ENCODE measurements at places on chromosomes 12 and 14. TPM values are rescaled to one million over a fixed set of nuclear protein-coding genes. Genes with fewer than 3 reads are reported as not detected.

DNA sequence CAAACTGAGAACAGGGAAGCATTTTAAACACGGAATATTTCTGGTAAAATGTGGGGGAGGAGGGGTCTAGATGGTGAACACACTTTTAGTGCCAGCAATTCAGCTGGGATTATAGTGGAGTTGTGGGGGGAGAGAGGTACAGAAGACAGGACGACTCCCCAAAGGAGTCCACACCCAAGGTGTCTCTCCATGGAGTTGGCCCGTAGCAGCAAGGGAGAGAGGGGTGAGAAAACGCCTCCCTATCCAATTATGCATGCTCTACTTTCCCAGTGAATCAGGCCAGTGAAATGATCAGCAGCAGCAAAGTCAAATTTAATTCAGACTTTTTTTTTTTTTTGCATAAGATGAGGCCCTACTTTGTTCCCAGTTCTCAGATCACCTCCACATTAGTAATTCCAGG lies 38.6 kb downstream of the BTG1 start:
- DNase-seq: no peak

Gene FAM222A
- 11.0 TPM for total RNA-seq

Gene CPNE6
- 2.2 TPM for total RNA-seq

Gene KRT2
- not detected for total RNA-seq

Gene TWF1
- 90.3 TPM for total RNA-seq

GRCh38 chr14:71658261-71658860 lies 273.9 kb upstream of the RGS6 start:
- DNase-seq: no peak

Gene FIGNL2
- total RNA-seq: 0.75 TPM

DNA sequence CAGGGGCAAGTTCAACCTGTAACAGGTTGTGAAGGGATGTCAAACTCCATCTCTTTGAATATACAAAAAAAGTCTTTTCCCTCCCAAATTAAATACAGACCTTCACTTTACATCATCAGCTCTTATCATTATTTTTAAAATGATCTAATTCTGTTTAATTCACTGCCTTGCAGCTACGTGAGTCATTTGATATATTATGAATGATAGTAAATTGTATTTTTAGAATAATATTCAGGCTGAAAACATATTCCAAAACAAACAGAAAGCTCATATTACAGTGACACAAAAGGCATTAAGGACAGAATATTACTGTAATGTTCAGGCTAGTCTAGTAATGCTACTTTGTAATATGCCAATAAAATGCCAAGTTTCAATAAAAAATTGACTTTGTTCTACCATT lies 53.3 kb downstream of the BCAT1 start:
- no peak for DNase-seq

- DNase-seq: no peak
Measured at GRCh38 chr12:3113671-3114325, 36.6 kb downstream of the TSPAN9 start.

Gene AKAP3
- total RNA-seq: 1.0 TPM

Gene KLHDC2
- total RNA-seq: 71.2 TPM

DNA sequence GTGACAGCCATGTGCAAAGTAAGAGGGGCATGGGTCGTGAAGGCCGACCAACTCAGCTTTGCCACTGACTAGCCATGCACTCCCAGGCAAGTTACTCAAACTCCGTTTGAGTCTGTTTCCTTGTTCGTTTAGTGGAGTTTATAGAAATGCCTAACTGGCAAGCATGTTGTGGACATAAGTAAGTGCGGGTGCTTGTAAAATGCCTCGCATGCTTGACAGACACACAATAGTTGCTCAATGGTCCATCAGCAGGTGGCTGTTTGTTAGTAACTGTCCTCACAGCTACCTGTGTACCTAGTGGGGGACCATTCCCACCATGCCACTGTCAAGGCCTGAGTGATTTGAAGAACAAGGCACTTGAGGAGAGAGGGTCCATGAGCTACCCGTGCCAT lies 338.3 kb downstream of the DPF3 start:
- DNase-seq: no peak

Gene TMEM253
- total RNA-seq: 4.3 TPM

GRCh38 chr14:96189281-96189711 lies 15.3 kb upstream of the BDKRB2 start:
- DNase-seq: no peak

Gene NGB
- total RNA-seq: not detected

DNA sequence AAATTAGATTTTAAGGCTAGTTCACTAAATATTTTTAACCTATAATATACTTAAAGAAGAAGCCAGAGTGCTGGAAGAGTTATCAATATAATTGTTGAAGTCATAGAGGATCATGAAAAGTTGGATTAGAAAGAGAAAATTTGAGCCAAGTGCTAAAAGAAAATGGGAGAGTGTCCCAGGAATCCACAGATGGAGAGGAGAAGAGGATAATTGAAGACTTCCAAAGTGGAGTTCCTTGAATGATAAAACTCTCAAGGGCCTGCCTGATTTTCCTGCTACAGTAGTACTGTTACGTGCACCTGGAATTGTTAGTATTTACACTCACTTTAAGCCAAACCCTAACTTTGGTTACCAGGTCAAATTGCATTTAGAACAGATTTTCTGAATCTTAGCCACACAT lies 113.2 kb downstream of the MSRB3 start:
- no peak for DNase-seq

DNA sequence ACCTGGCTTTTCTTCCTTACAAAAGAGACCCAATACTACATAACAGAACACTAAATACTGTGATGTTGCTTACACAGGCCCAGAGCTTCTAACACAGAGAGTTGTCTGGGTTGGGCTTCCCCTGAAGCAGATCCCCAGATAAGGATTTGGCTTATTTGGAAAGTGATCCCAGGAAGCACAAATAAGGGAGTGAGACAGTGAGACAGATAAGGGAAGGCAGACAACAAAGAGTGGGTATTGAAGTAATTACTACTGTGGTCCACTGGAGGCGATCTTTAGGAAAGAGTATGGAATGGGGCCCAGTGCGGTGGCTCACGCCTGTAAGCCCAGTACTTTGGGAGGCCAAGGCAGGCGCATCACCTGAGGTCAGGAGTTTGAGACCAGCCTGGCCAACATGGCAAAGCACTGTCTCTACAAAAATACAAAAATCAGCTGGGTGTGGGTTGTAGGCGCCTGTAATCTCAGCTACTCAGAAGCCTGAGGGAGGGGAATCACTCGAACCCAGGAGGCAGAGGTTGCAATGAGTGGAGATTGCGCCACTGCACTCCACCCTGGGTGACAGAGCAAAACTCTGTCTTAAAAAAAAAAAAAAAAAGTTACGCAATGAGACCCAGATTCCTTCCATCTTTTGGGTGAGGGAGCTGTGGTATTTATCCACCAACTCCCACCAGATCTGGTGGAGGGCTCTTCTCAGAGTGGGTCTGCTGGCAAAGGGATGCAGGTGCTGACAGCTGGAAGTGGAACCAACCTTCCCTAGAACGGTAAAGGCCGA lies 10.2 kb upstream of the C12orf43 start:
- no peak for DNase-seq

GRCh38 chr14:94643316-94644101 lies 31.3 kb downstream of the SERPINA3 start:
- DNase-seq: no peak

Gene GDF3
- total RNA-seq: not detected

Gene GPR84
- total RNA-seq: 1.8 TPM

DNA sequence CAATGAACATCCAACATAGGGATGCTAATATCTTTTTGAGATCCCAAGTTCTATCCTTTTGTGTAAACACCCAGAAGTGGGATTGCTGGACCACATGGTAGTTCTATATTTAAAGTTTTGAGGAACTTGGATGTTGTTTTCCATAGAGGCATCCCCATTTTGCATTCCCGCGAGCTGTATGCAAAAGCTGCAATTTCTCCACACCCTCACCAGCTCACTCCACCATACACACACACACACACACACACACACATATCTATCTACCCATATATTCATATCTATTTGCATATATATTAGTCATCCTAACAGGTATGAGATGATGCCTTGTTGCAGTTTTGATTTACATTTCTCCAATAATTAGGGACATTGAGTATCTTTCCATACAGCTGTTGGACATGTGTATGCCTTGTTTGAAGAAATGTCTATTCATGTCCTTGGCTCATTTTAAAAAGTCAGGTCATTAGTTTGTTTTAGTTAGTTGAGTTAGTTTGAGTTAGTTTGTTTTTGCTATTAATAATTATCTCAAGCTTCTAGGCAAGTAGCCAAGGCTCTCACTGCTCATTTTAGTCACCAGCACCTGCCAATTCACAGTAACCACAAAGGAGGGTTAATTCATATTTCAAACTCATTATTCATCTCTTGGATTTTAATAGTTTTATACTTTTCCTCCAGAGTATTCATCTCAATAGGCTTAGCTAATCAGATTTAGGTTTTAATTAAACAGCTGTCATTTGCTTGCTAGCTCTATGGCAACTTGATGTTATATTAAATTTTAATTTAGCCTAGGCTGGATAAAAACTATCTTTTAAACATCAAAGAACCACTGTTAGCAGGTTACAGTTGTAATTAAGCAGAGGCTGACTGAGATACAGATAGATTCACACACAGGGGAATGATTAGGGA lies 1435.9 kb upstream of the TMEM132C start:
- no peak for DNase-seq

GRCh38 chr14:21537090-21537424 lies 10.9 kb upstream of the SALL2 start:
- no peak for DNase-seq

DNA sequence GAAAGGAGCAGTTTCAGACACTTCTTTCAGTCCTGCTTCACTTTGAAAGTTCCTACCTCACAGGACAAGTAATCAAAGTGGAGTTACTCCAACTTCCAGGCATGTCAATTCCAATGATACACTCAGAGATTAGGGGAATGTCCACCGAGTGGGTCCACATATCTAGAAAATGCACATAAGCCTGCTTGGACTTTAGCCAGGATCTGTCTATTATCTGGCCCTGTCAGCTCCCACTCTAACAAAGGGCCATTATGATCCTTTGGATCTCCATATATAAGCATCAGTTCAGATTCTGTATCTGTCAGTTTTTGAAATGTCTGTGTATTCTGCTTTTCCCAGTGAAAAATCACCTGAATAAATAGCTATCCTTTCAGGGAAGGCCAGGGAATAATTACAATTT lies 112.9 kb upstream of the ATXN7L3B start:
- DNase-seq: no peak

GRCh38 chr14:37035401-37035800 lies 137.0 kb downstream of the SLC25A21 start:
- no peak for DNase-seq

- no peak for DNase-seq
Measured at GRCh38 chr12:32179011-32179395, 72.4 kb downstream of the BICD1 start.

- no peak for DNase-seq
Measured at GRCh38 chr14:73264885-73265720, 27.8 kb downstream of the PAPLN start.

- DNase-seq: no peak
Measured at GRCh38 chr14:68580096-68580645, 212.7 kb downstream of the ZFP36L1 start.

Gene PLD4
- 16.7 TPM for total RNA-seq

- no peak for DNase-seq
Measured at GRCh38 chr12:24062642-24063245, 113.3 kb upstream of the SOX5 start.

DNA sequence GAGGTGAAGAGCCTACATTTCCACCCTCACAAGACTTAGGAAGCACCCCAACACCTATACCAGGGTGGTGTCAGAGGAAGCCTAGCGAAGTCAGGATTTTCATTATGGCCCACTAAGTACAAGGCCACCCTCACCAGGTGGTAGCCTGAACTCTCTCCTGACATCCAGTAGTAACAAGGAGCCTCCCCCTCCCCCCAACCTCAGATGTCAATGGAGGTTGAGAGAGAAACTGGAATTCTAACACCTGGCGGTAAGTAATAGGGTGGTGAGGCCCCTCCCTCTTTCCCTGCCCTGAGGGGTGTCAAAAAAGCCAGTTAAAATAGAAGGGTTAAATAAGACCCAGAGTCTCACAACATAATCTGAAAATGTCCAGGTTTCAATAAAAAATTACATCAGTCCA lies 37.6 kb downstream of the SINHCAF start:
- no peak for DNase-seq

DNA sequence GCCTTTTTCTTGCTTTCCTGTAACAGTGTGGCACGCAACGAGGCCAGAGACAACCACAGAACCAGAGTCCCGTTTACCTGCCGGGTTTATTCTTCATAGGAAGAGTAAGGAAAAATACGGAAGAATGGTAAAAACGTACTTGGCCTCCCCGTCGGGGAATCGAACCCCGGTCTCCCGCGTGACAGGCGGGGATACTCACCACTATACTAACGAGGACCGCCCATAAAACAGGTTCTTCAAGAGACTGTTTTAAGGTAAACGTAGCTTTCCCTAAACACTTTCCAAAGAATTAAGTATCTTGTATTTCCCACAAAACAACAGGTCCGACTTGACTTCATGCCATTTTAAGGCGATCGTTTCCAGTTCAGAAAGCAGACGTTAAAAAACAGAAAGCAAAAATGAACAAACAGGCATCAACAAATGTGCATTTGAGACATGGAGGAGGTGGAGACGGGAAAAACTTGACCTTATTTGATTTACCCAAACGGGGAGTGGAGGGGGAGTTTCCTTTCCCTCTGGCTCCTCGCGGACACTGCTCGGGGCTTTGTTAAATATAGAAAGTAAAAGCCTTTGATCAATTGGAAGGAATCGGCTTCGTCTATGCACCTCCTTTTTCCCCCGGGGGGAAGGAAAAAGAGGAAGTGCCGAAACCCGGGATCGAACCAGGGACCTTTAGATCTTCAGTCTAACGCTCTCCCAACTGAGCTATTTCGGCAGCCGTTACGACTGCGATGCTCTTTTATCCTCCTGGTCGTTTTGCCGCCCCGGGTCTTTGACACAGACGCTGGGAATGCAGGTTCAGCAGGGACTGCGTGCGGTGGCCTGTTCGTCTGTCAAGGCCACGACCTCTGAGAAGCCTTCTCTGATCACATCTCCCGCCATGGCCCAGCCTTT lies 13.0 kb upstream of the UBC start:
- peak; percentile 93 for DNase-seq

DNA sequence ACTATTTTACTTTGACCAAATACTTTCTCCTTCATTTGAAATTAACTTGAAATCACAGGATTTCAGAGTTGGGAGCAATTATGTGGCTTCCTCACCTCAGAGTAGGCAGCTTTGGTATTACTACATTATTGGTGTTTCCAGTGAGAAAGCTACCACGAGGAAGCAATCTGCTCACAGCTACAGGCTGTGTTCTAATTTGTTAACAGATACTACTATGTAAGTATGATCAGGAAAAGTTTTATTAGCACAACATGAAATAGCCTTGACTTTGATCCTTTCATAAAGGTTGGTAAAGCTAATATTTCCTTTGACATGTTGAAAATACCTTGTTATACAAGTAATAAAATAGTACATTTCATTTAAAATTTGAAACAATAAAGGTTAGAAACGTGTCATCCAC lies 30.6 kb downstream of the TAOK3 start:
- DNase-seq: no peak
